ENCODE measurements at places on chromosomes 1 and 21. TPM values are rescaled to one million over a fixed set of nuclear protein-coding genes. Genes with fewer than 3 reads are reported as not detected.

The COL24A1 gene
- 2.9 TPM for total RNA-seq

The LCA5L gene
- total RNA-seq, result 3.6 TPM

The OR2M7 gene
- total RNA-seq, result not detected

The LCE1B gene
- total RNA-seq, result not detected

The MRTO4 gene
- 17.2 TPM for total RNA-seq

The VHLL gene
- 0.22 TPM for total RNA-seq

The PAQR6 gene
- 0.26 TPM for total RNA-seq

The NOS1AP gene
- 0.97 TPM for total RNA-seq

The MMP23B gene
- total RNA-seq, result 0.52 TPM

The CFHR2 gene
- total RNA-seq, result not detected

The DMBX1 gene
- total RNA-seq, result not detected

The ERICH3 gene
- total RNA-seq, result not detected

The THEMIS2 gene
- 6.1 TPM for total RNA-seq

The HS2ST1 gene
- 28.3 TPM for total RNA-seq

The NUAK2 gene
- 1.9 TPM for total RNA-seq

The HSD17B7 gene
- 9.8 TPM for total RNA-seq

The BRINP3 gene
- total RNA-seq, result not detected

The KCNA3 gene
- total RNA-seq, result not detected

The SPRR4 gene
- total RNA-seq, result not detected

The SLAMF8 gene
- 0.11 TPM for total RNA-seq

The OR2T11 gene
- total RNA-seq, result not detected

The RPE65 gene
- not detected for total RNA-seq

The MIXL1 gene
- total RNA-seq, result not detected

The GJA4 gene
- total RNA-seq, result 0.11 TPM

The SPRR2B gene
- total RNA-seq, result not detected

The JTB gene
- total RNA-seq, result 121 TPM

The RHD gene
- not detected for total RNA-seq

The PRRX1 gene
- total RNA-seq, result 439 TPM

The SH3D21 gene
- total RNA-seq, result 4.8 TPM

The SLC9C2 gene
- total RNA-seq, result under 0.01 TPM

The TOMM40L gene
- 7.5 TPM for total RNA-seq

The CFAP74 gene
- not detected for total RNA-seq

The CNST gene
- total RNA-seq, result 32.2 TPM

All from articular chondrocyte of knee joint (primary cell).